NCI-H510A (cell line): ENCODE measurements at places on chromosomes 3 and 15.

DNA sequence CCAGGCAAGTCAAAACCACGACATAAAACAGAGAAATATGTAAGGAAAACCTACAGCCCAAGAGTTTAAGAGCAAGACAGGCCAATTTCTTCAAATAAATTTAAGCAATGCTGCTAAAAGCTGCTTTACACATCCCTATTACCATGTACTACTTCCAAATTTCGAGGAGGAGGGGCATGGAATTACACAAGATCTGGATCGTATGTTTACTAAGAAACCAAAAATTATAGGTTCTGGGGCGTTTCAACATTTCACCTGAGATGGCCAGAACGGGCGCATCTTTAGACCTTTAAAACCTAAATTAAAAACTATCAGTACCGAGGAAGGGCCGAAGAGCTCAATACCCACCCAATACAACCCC, 664 bp upstream of the NR2C2 start:
- no peak for DNase-seq

GRCh38 chr15:40051616-40052415, 12.8 kb upstream of the SRP14 start:
- DNase-seq = no peak

- DNase-seq = no peak
Observed at GRCh38 chr3:10396083-10396482, 75.2 kb upstream of the SEC13 start.

DNA sequence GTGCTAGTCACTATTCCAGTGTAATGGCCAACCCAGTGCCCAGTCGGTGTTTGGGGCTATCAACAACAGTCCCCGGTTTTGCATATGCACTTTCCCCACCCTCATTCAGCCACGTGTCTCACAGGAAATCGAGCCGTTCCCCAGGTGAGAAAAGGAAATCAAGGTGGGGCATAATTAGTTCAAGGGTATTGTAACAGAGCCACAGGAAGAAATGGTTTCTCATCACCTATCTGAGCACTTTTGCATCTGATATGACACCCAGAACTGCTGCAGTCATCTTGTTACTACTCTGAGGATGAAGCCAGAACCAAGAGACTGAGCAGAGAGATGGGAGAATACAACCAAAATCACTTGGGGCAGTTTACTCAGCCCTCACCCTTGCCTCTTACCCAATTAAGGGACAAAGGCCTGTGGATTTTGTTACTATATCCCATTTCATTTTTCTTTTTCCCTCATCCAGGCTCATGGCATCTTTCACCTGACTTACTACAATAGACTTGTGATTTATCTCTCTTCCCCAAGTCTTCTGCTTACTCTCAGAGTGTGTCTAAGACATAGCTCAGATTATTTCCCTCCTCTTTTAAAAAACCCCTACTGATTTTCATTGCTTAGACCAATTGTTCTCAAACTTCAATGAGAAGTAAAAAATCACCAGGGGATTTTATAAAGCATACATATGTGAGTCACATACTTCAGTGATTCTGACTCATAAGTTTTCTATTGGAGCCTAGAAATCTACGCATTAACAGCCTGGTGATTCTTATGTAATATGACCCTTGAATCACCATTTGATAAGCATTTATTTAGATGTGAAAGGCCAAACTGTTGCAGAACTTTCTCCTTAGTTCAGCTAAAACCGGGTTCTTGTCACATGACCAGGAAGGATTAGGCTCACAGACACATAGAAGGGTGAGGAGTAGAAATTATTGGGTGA, 40.5 kb downstream of the TRAT1 start:
- DNase-seq = no peak
